Activated CD8-positive, alpha-beta T cell treated with anti-CD3 and anti-CD28 coated beads, Interleukin-2, amount 10 ng/mL, durations not matched to agents 7 days and 5 days (primary cell): ENCODE measurements at places on chromosomes 2 and 18. TPM values are rescaled to one million over a fixed set of nuclear protein-coding genes. Genes with fewer than 3 reads are reported as not detected.

DNA sequence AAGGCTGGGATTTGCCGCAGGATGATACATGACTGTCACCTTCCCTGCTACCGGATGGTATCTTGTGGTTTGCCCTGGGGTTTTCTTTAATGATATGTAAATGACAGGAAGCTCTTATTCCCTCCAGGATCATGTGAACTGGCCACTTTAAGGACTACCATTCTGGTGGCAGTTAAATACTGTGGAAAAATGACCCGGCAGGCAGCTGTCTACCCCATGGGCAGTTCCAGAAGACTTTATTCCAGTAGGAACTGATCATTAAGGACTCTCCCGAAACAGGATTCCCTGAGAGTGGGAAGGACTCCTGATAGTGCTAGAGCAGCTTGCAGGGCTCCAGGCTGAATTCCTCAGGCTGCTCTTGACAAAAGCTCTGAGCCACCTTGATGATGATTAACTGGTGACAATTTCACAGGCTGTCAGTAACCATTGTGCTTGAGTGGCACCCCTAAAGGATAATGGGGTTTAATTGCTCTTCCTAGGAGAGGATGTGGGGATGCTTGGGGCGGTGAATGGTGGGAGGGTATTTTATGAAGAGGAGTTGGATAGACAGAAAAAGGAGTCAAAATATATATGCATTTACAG, 212.0 kb downstream of the CPS1 start:
- DNase-seq = no peak

GRCh38 chr2:109370399-109371035, 241.5 kb downstream of the SH3RF3 start:
- DNase-seq = no peak

DNA sequence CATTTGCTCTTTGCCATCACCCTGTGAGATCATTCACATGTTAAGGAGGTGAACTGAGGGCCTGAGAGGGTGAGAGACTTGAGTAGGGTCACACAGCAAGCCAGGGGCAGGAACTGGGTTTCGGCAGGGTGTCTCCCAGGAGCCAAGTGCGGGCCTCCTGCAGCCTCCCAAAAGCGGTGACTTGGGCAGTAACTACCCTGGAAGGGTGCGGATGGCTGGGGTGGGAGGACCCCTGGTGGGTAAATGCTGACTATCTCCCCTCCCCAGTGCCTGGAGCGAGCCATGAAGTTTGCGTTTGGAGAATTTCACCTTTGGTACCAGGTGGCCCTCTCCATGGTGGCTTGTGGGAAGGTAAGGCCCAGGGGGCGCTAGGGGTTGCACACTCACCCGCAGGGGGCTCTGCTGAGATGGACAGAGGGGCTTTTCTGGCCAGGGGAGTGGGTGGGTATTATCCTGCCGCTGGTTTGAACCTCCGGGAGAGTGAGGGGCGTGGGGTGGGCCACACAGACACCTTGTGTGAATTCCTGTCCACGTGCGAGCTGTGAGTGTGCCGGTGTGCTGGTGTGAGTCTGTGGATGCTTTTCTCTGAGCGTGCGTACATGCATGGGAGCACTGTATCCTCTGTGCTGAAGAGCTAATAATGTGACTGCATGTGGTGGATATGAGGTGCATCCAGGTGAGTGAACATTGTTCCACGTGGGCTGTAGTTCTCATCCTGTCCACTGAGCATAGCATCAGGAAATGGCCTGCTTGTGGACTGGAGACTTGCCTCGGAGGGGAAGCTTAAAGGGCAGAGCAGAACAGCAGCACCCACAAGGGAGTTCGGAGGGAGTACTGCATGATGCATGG, 91.0 kb upstream of the MCFD2 start:
- no peak for DNase-seq

GRCh38 chr2:113867571-113867970, 22.3 kb upstream of the ACTR3 start:
- DNase-seq = no peak

- DNase-seq = no peak
Measured at GRCh38 chr2:155157711-155158110, 459.2 kb downstream of the KCNJ3 start.

Gene INPP5D
- 108 TPM for total RNA-seq

Gene ALLC
- not detected for total RNA-seq
